ENCODE measurements at places on chromosomes 6 and 20. TPM values are rescaled to one million over a fixed set of nuclear protein-coding genes. Genes with fewer than 3 reads are reported as not detected.

DNA sequence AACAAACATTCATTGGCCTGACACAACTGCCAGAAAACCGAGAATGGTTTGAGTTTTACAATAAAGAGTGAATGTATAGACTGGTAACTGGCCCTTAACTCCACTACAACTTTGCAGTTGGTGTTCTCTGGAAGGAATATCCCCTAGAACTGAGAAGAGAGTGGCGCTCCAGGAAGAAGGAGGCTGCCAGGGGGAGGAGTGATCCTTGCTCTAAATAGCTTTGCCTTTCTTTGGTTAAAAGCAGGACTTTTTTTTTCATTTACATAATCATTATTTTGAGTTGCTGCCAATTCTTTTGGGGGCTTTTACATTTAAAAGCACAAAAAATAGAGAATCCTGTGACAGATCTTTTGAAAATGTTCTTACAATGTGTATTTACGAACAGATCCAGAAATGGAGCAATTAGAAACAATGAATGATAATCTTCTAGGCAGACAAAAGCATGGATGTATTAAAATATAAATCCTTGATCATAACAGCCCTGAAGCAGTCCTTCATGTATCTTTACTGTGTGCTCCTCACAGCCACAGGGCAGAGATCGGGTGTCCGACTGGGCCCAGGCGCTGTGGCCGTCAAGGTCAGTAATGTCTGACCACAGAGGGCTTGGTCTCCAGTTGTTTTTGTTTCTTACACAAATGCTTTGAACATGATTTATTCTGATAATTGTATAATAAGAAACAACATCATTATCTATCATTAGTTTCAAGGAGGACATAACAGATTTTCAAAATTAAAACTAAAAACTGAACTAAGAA is 612.2 kb downstream of the HDGFL1 start:
- H3K36me3 ChIP-seq, result no peaks in the 10 kb centered on the region
- no peak overlapping the region for H3K27ac ChIP-seq
- no peaks in the 10 kb centered on the region for H3K4me1 ChIP-seq
- DNase-seq, result no peak

GRCh38 chr6:143117108-143117507 is 56.4 kb downstream of the AIG1 start:
- H3K4me1 ChIP-seq, result no peaks in the 10 kb centered on the region
- no peak for DNase-seq
- H3K27me3 ChIP-seq, result no peaks in the 10 kb centered on the region
- no peak overlapping the region for H3K27ac ChIP-seq
- no peak overlapping the region for H3K4me3 ChIP-seq
- H3K36me3 ChIP-seq, result no peaks in the 10 kb centered on the region

DNA sequence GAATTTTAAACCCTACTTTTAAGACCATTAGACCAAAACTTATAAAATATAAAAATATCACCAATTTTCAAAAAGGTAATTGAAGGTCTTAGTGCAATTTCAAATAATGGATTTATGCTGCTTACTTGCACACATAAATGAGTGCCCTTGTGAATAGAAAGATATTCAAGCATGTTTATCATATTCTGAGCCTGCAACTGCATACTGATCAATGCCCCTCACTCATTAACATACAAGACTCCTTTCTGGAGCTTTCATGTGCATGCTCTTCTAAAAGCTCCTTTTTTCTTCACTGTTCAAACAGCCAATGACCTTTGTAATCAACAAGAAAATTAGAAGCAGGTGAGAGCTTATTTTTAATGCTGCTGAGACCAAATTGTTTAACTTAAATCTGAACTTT is 1139.3 kb downstream of the HACE1 start:
- no peak overlapping the region for H3K4me3 ChIP-seq
- no peak overlapping the region for H3K27ac ChIP-seq
- DNase-seq, result no peak

GRCh38 chr20:50108556-50109235 is 4.3 kb downstream of the UBE2V1 start:
- no peak for DNase-seq
- no peaks in the 10 kb centered on the region for H3K27me3 ChIP-seq
- H3K27ac ChIP-seq, result no peak overlapping the region
- H3K4me3 ChIP-seq, result no peak overlapping the region
- H3K36me3 ChIP-seq, result no peaks in the 10 kb centered on the region
- no peaks in the 10 kb centered on the region for H3K4me1 ChIP-seq

DNA sequence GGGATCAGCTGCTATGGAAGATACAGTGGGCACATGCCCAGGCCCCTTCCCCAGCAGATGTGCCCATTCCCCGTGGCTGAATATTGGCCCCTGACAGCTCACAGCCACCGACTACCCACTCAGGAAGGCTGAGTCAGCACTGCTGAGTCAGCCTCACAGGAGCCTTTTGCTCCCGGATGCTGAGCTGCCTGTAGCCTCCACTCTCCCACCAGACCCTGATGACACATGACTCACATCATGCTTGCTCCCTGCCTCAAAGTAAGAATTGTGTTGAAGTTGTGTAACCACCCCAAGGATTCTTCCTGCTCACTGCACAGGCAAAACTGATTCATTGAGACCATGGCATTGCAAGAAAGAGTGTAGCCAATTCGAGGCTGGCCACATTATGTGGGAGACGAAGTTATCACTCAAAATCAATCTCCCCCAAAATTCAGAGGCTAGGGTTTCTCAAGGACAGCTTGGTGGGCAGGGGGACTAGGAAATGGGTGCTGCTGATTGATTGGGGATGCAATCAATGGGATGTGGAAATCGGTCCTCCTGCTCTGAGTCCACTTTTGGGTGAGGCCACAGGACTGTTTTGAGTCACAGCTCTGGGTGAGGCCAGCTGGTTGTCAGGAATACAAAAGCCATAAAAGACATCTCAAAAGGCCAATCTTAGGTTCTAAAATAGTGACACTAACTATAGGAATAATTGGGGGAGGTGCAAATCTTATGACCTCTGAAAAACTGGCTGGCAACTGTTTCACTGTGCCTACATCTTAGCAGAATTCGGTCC is 556.6 kb upstream of the CDH4 start:
- H3K4me1 ChIP-seq, result no peaks in the 10 kb centered on the region
- no peaks in the 10 kb centered on the region for H3K27me3 ChIP-seq
- H3K27ac ChIP-seq, result no peak overlapping the region
- H3K36me3 ChIP-seq, result no peaks in the 10 kb centered on the region

- peaks cover 4% of the 10 kb centered on the region for H3K4me1 ChIP-seq
- H3K4me3 ChIP-seq, result no peak overlapping the region
- H3K27ac ChIP-seq, result no peak overlapping the region
These were observed 121.2 kb downstream of the SIM1 start for GRCh38 chr6:100343316-100344077.

GRCh38 chr6:18347021-18347577 is 40.1 kb upstream of the RNF144B start:
- H3K36me3 ChIP-seq, result no peaks in the 10 kb centered on the region
- H3K4me3 ChIP-seq, result no peak overlapping the region
- DNase-seq, result no peak

GRCh38 chr20:9573335-9574151 is 59.2 kb downstream of the LAMP5 start:
- H3K36me3 ChIP-seq, result no peaks in the 10 kb centered on the region
- peaks cover 2% of the 10 kb centered on the region for H3K27me3 ChIP-seq
- H3K4me1 ChIP-seq, result no peaks in the 10 kb centered on the region
- no peak for DNase-seq
- H3K27ac ChIP-seq, result no peak overlapping the region
- no peak overlapping the region for H3K4me3 ChIP-seq

DNA sequence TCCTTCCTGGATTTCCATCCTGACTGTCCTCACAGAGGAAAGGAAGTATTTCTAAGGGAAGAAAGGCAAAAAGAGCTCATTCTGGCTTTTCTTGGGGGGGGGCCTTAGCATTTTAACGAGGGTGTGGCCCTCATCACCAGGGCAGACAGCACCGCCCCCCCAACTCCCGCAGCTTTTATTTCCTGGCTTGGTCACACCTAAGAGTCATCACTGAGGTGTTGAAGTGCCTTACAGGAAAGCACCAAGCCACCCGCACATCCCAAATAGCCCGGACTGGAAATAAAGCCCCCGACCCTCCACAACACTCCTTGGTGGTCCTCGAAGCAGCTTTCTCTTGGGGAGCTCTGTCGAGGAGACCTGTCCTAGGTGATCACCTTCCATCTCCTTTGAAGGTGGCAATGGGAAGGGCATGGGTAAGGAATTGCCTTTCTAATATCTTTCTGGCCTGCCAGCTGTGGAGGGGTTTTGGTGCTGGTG is 1.3 kb downstream of the PTK7 start:
- H3K4me1 ChIP-seq, result no peaks in the 10 kb centered on the region
- DNase-seq, result no peak
- no peaks in the 10 kb centered on the region for H3K27me3 ChIP-seq
- H3K27ac ChIP-seq, result no peak overlapping the region
- H3K4me3 ChIP-seq, result no peak overlapping the region

GRCh38 chr6:18551228-18551627 is 164.1 kb downstream of the RNF144B start:
- H3K4me1 ChIP-seq, result no peaks in the 10 kb centered on the region
- no peak for DNase-seq
- H3K27ac ChIP-seq, result no peak overlapping the region
- H3K27me3 ChIP-seq, result no peaks in the 10 kb centered on the region

The ENTPD6 gene
- 69.8 TPM for total RNA-seq

The POPDC3 gene
- total RNA-seq, result not detected

Measured in aorta (tissue), 5 donors.